Activated B cell treated with CpG ODN at 0.5 μM for 24 hours (primary cell): ENCODE measurements at places on chromosomes 2 and 18.

DNA sequence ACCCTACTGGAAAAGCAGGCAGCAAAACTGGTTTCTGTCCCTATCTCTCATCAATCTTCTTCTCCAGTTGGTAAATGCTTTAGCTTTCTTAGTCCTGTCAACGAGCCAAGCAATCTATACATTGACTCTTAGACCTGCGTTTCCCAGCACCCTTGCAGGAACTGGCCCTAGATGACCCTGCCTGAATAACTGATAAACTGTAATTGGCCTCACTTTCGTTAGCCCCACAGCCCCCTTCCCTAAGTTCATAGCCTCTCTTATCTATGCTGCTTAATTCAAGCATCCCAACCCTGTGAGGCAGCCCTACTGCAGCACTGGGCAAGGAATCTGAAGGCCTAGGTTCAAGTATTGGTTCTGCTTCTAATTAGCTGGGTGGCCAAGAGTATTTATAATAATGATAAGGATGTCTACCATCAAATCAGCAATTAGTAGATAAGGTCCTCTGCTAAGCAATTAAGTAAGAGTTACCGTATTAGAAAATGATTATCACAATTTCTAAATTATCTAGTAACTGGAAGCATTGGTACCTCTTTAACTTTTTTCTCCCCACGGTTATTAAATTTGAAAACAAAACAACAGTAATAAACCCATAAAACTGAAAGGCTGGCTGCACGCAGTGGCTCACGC, 86.4 kb upstream of the RMDN2 start:
- no peak for DNase-seq

GRCh38 chr18:2171840-2172625, 399.3 kb downstream of the METTL4 start:
- DNase-seq: no peak

- no peak for DNase-seq
Measured at GRCh38 chr2:201191132-201191875, 8.4 kb downstream of the CASP10 start.

GRCh38 chr2:215019521-215020145, 118.8 kb downstream of the ABCA12 start:
- no peak for DNase-seq

DNA sequence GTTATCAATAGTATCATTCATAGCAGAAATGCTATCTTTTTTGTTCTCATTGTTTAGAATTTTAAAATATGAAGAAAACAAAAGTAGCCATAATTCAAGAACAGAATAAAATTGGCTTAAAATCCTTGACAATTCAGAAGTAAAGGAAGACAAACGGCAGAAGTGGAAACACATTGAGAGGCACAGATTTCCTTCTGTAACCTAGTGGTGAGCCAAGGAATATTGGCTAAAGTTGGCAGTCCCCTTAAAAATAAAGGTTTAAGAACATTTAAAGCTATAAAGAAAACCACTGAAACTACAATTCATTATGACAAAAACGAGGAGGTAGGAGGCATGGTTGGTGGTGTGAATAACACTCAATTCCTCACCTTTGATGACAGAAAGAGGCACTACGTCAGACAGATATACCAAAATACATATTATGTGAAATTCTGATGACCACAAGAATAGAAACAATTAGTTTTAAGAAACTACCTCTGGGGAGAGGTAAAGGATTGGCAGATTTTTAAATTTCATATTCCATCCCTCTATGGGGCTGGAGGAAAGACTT, 42.3 kb downstream of the SFT2D3 start:
- no peak for DNase-seq

DNA sequence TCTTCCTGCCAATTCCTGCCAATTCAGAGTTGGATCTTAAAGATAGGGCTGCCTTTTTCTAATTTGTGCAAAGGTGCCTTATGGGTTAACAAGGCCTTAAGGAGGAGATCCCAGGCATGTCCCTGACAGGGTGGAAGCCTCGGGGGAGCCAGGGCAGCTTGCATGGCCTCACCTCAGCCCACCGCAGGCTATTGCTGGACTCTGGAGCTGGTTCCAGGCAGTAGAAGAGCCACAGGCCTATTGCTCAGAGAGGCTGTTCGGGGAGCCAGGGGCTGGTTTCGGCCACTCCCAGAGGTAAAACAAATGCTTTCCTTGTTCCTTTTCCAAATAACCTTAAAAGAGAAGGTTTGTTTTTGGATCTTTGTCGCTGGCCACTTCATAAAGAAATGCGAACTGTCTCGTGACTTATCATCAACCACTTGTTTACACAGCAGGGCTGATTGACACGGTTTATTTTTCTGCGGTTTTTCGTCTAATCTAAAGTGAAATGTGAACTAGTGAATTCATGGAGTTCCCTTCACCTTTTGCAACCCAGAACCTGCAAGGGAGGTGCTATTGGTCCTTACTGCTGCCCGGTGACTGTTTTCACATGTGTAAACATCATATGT, 108.6 kb downstream of the APOB start:
- DNase-seq: no peak

GRCh38 chr2:143933946-143934569, 585.9 kb downstream of the ZEB2 start:
- no peak for DNase-seq

- no peak for DNase-seq
Measured at GRCh38 chr2:41871080-41871479, 176.7 kb upstream of the PKDCC start.

- no peak for DNase-seq
Measured at GRCh38 chr18:23378302-23378686, 74.8 kb upstream of the RIOK3 start.

- DNase-seq: no peak
Measured at GRCh38 chr18:30712383-30712782, 330.2 kb downstream of the DSC3 start.

DNA sequence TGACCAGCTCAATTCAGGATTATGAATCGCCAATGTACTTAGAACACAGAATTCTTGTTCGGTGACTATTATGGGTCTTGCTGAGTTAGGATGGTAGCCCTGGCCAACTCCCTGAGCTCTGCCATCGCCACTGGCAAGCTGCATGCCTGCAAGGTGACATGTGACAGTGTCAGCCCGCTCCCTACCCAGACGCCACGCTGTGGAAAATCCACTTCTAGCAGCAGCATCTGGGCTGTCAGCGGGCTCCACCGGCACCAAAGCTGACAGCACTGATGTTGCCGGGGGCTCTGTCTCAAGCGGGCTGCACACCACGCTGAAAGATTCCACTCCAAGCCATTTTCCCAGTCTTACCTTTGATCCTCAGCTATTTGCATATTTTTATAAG, 100.7 kb downstream of the MYT1L start:
- DNase-seq: no peak

DNA sequence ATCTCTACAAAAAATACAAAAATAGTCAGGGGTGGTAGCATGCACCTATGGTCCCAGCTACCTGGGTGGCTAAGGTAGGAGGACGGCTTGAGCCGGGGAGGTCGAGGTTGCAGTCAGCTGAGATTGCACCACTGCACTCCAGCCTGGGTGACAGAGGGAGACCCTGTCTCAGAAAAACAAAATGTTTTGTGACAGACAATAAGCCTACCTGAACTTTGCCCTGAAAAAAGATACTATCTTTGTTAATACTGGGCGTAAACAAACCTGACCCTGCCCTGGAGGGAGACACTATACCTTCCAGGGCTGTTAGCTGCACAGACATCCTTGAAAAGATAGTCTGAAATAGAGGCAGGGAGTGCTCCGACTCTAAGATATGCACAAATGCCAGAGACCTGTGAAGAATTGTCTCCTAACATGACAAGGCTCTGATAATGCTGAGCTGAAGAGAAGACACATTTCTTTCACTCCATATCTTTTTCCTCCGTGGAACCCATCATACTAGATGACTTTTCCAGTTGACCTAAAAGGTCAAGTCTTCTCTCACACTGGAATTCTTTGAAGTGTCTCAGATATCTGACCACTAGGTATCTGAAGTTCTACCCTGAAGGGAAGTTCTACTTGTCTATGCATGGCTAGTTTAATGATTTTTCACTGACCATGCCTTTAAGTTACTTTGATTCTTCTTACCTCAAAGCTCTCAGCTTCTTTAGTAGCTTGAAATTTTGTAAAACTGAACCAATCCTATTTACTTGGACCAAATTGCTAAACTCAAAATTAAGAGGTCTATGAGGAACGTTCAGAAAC, 20.9 kb upstream of the HK2 start:
- no peak for DNase-seq

DNA sequence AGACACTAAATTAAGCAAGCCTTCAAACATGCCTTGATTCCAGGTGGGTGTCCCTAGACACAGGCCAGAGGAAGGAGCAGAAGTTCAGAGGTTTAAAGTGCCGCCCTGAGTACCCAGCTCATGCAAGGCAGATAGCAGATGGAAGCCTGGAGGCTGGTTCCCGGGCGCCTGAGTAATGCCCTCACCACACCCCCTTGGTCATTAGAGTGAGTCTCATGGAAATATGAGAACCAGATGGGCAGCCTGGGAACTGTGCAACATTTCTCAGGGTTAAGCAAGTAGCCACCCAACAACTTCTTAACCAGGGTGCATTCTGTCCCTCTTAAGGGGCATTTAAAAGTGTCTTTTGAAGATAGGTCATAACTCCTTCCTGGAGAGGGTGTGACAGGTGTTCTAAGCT, 44.1 kb downstream of the TGFA start:
- no peak for DNase-seq

GRCh38 chr18:45611943-45612342, 3.3 kb upstream of the SLC14A2 start:
- DNase-seq: no peak

GRCh38 chr2:167749016-167749415, 498.4 kb downstream of the STK39 start:
- DNase-seq: no peak

DNA sequence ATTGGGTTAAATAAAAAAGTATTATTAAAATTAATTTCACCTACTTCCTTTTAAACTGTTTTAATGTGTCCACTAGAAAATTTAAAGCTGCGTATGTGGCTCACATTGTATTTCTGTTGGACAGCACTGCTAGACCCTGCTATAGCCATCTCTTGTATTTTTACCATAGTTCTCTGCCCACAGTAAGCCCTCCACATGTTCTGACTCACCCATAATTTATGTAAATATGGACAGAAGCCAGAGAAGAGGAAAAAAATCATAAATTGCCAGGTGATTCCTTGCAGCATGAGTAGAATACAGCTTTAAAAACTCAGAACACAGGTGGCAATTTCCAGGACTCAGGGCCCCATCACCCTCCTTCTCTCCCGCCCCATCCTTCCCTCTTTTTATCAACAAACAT, 142.4 kb upstream of the MEX3C start:
- DNase-seq: no peak

- no peak for DNase-seq
Measured at GRCh38 chr2:188308483-188308882, 16.8 kb downstream of the GULP1 start.

GRCh38 chr2:235168174-235168979, 216.6 kb downstream of the SH3BP4 start:
- no peak for DNase-seq
